ENCODE measurements at places on chromosomes 6 and 20. TPM values are rescaled to one million over a fixed set of nuclear protein-coding genes. Genes with fewer than 3 reads are reported as not detected.

DNA sequence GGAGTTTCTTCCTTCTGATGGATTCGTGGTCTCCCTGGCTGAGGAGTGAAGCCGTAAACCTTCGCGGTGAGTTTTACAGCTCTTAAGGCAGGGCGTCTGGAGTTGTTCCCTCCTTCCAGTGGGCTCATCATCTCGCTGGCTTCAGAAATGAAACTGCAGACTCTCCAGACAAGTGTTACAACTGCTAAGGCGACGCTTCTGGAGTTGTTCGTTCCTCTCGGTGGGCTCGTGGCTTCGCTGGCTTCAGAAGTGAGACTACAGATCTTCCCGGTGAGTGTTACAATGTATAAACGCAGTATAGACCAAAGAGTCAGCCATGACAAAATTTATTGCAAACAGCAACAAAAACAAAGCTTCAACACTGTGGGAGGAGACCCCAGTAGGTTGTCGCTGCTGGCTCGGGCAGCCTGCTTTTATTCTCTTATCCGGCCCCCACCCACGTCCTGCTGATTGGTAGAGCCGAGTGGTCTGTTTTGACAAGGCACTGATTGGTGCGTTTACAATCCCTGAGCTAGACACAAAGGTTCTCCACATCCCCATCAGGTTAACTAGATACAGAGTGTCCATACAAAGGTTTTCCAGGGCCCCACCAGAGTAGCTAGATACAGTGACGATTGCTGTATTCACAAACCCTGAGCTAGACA lies 113.2 kb downstream of the GPX5 start:
- DNase-seq = no peak

DNA sequence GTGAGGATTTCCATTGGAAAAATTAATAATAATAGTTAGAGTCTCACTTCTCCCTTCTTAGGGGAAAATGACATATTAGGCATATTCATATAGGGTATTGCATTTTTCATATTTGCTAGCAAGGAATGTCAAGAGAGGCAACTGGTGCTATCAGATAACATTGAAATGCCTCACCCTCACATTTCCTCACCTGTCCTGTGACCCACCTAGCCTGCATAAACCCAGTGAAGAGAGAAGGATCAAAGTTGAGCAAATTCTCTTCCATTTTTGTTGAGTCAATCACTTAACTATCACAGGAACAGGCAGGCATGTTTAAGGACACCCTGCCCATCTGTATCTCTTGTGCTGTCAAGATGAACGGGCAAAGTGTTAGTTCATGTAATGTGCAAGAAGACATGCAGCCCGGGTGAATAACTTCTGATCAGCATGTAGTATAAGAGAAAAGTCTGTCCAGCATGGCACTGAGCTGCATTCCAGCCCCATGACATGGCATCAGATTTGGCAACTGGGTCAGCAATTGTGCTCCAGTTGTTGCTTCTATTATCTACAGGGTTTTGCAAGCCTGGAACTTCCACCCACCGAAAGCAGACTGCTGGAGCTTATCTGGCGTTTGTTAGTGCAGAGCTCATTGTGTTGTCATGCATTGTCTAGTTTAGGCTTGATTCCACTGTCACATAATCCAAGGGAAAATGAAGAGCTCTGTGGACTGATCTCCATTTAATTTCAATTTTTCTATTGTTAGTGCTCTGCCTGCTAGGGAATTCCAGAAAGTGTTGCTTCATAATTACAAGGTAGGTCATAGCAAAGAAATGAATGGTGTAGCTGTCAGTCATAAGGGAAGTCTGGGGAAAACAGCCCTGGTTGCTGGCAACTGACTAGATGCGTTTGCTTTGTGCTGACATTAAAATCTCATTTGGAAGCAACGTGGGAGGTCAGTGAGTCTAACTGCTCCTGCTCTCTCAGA lies 138.4 kb upstream of the TNFAIP3 start:
- peak; percentile 95 for DNase-seq

TMEM217 gene
- total RNA-seq = 13.0 TPM

MYLK4 gene
- total RNA-seq = 0.52 TPM

VIP gene
- total RNA-seq = not detected
